Upper lobe of right lung (tissue), 1 donor: ENCODE measurements at places on chromosomes 11 and 22. TPM values are rescaled to one million over a fixed set of nuclear protein-coding genes. Genes with fewer than 3 reads are reported as not detected.
A peak's percentile ranks its signal among the peaks of the same experiment; 100 is the strongest.

- no peak overlapping the region for H3K4me3 ChIP-seq
- no peaks in the 10 kb centered on the region for H3K36me3 ChIP-seq
- H3K4me1 ChIP-seq = no peaks in the 10 kb centered on the region
- H3K27ac ChIP-seq = no peak overlapping the region
- no peak for DNase-seq
Measured at GRCh38 chr11:61760946-61761345, 8.5 kb downstream of the MYRF start.

DNA sequence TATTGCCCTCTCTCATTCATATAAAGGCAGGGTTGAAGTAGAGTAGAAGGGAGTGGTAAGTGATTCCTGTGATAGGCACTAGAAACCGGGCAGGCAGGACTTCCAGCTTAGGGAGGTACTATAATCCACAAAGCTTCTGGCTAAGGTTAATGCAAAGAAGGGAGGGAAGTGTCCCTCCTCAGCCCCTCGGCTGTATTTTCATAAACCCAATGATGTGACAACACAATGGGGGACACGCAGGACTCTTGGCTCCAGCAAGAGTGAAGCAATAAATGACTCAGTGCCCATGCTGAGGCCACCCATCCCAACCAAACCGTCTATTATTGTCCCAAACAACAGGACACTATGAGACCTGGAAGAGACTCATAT lies 90.7 kb downstream of the ETS1 start:
- no peak for DNase-seq
- peaks cover 6% of the 10 kb centered on the region for H3K36me3 ChIP-seq
- H3K4me1 ChIP-seq = peaks cover 86% of the 10 kb centered on the region
- no peak overlapping the region for H3K4me3 ChIP-seq
- H3K27me3 ChIP-seq = no peaks in the 10 kb centered on the region

DNA sequence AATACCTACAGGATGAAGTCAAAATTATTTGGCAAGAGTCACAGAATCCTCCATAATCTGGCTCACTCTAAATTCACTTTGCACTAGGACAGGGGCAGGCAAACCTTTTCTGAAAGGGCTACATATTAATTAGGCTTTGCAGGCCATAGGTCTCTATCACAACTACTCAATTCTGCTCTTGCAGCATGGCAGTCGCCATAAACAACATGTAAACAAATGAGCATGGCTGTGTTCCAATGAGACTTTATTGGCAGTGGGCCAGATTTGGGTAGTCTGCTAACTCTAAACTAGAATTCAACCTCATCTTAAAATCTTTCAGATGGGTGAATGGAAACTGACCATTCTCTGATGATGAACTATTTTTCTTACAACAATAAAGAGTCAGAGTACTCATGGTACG lies 5.8 kb downstream of the THRSP start:
- DNase-seq = no peak
- peaks cover 2% of the 10 kb centered on the region for H3K4me1 ChIP-seq
- no peaks in the 10 kb centered on the region for H3K27me3 ChIP-seq
- H3K27ac ChIP-seq = no peak overlapping the region

DNA sequence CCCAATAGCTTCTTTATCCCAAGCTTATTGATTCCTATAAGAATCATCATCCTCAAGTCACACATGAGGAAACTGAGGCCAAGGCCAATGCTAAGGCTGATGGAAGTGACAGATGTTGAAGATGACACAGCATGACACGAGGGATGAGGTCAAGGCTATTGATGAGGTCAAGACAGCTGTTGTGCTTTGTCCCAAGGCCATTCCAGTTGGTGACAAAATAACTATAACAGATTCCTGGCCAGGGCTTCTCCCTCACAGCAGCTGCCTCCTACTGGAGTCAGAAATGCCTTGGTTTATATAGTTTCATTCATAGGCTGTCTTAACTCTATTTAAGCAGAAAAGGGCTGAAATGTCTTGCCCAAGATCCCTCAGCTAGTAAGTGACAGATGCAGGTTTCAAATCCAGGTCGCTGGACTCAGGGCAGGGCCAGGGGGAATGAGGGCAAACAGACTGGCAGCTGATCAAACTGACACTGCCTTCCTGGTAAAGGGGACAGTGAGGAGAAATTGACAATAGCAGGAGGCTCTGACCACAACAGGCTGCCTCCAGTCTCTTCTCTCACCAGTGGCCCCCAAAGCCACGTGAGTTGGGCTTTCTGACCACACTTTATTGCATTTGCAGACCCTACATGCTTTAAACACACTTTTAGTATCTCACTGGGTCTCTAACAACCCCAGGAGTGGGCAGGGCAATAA lies 16.5 kb downstream of the MIF start:
- H3K4me1 ChIP-seq = peaks cover 8% of the 10 kb centered on the region
- no peak overlapping the region for H3K27ac ChIP-seq
- no peak for DNase-seq
- H3K4me3 ChIP-seq = no peak overlapping the region
- H3K36me3 ChIP-seq = no peaks in the 10 kb centered on the region
- H3K27me3 ChIP-seq = no peaks in the 10 kb centered on the region

- H3K4me3 ChIP-seq = no peak overlapping the region
- H3K36me3 ChIP-seq = peaks cover 49% of the 10 kb centered on the region
- peaks cover 24% of the 10 kb centered on the region for H3K4me1 ChIP-seq
Measured at GRCh38 chr11:65538232-65538914, 13.5 kb downstream of the SCYL1 start.

DNA sequence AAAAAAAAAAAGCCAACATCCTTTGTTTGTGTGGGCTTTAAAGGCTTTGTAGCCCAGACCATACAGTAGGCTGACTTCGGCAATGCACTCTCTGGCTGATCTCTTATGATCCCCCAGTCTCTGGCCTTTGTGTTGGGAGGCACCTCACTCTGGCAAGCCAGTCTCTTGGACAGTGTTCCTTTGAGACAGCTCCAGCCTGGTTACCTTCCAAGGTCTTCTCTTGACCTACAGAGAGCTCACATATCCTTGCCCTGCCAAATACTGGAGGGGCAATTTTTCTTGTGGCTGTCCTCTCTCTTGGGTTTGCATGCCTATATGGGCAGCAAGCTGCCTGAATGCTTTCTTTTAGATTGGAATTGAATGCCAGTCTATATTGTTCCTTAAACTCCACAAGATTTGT lies 69.8 kb downstream of the SESN3 start:
- H3K27ac ChIP-seq = no peak overlapping the region
- no peak overlapping the region for H3K4me3 ChIP-seq
- H3K4me1 ChIP-seq = no peaks in the 10 kb centered on the region
- H3K36me3 ChIP-seq = no peaks in the 10 kb centered on the region

DNA sequence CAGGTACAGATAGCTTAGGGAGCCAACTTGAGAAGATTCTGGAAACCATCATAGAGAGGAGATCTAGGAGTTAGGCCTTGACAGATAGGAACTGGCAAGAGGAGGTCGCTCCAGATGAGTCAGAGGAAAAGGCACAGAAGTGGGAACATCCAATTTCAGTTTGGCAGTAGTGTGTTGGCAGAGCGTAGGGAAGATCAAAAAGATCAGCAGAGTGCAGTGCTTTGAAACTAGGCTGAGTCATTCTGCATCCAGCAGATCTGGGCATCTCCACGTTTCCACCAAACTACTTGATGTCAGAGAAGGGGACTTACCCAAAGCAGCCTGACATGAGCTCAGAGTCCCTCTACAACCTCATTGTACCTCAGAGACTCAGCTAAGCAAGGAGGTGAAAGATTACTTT lies 58.5 kb downstream of the GAB4 start:
- no peaks in the 10 kb centered on the region for H3K36me3 ChIP-seq
- H3K4me1 ChIP-seq = no peaks in the 10 kb centered on the region
- no peaks in the 10 kb centered on the region for H3K27me3 ChIP-seq
- no peak overlapping the region for H3K27ac ChIP-seq
- H3K4me3 ChIP-seq = no peak overlapping the region

DNA sequence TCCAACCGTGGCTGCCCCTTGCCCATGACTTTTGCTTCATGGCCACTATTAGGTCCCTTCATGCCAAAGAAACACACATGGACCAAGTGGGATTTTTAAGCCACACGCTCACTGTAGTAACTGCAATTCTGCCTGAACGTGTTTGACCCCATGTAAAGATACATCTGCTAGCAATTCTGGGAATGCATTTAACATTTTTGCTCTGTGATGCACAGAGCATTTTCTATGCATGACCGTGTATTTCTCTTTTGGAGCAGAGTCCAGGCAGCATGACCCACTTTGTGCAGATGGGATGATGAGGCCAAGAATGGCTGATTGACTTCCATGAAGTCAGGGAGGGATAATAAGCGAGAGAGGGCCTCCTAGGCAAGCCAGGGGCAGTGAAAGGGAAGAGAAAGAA lies 108.5 kb downstream of the TP53I11 start:
- no peaks in the 10 kb centered on the region for H3K36me3 ChIP-seq
- no peak for DNase-seq
- H3K4me1 ChIP-seq = no peaks in the 10 kb centered on the region

The PAMR1 gene
- 12.4 TPM for total RNA-seq

DNA sequence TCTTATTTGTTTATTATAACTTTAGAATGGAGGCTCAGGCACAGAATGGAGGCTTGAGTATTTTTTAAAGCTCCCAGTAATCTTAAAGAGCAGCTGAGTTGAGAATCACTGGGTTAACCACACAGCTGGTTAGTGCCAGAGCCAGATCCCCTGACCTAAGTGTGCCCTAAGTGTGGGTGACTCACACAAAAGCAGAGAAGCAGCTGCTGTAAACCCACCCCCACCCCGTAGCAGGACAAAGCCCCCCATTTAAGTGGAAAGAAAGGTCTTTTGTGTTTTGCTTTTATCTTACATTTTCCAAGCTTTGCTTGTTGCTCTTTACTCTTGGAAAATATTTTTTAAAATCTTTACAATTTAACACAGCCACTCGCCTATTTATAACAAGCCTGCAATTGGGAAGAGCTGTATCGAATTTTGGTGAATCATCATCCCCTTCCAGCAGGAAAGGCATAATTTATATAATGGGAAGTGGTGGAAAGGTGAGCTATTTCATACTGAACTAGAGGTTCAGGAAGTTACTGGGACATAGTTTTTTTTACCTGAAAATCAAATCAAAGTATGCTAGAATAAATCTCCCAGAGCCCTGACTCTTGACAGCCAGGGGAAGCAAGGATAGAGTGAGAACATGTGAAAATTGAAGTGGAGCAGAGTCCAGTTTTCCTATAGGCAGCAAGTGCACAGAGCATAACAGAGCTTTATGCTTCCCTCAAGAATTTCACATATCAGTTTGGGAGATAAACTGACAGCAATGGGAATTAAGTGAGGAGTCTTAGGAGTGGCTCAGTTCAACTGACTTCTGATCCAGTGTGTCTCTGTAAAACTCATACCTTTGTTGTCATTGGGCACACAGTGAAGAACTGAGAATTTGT lies 405.7 kb downstream of the AASDHPPT start:
- no peaks in the 10 kb centered on the region for H3K36me3 ChIP-seq
- no peak overlapping the region for H3K27ac ChIP-seq
- H3K27me3 ChIP-seq = no peaks in the 10 kb centered on the region
- H3K4me1 ChIP-seq = no peaks in the 10 kb centered on the region
- no peak overlapping the region for H3K4me3 ChIP-seq

The NECTIN1 gene
- 10.4 TPM for total RNA-seq

The OR8G5 gene
- 0.58 TPM for total RNA-seq

The ENTHD1 gene
- not detected for total RNA-seq

DNA sequence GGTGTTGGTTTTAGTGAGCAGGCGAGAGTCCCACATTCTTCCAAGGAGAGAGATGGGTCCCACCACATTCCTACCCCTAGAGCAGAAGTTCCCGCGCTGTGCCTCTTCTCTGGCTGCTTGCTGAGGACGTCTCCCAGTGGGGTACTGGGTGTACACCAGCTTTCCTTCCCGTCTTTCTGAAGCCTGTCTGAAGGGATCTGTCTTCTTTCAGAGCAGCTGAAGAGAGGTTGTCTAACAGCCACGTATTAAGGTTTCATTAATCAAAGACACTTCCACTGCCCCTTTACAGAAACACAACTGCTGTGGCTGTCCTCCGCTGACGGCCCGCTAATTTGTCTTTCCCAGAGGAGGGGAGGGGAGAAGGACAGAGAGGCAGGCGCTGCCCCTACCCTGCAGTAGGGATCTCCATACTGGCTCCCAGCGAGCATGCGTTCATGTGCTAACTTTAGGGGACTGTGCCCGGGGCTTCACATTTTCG lies 56.0 kb downstream of the ZBTB16 start:
- H3K27ac ChIP-seq = peak overlapping the region; percentile 9
- H3K4me1 ChIP-seq = peaks cover 78% of the 10 kb centered on the region
- H3K36me3 ChIP-seq = no peaks in the 10 kb centered on the region
- no peak for DNase-seq
- no peak overlapping the region for H3K4me3 ChIP-seq
- no peaks in the 10 kb centered on the region for H3K27me3 ChIP-seq

The OR52A1 gene
- total RNA-seq = not detected

The SMIM35 gene
- not detected for total RNA-seq

GRCh38 chr11:61980783-61981541 lies 13.5 kb upstream of the FTH1 start:
- H3K4me1 ChIP-seq = peaks cover 29% of the 10 kb centered on the region
- H3K27ac ChIP-seq = no peak overlapping the region
- H3K36me3 ChIP-seq = no peaks in the 10 kb centered on the region

DNA sequence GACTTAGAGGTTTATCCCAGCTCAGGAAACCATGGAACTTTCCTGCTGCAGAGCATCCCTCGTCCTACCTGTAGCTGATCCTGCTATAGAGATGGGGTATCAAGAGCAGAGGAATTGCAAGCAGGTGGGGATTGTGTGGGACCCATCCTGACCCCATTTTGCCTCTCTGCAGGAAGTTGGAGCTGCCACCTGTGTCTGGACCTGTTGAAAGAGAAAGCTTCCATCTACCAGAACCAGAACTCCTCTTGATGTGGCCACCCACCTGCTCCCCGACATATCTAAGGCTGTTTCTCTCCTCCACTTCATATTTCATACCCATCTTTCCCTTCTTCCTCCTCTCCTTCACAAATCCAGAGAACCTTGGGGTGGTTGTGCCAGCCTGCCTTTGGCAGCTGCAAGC lies 3.0 kb upstream of the TIGD3 start:
- no peak overlapping the region for H3K4me3 ChIP-seq
- H3K27me3 ChIP-seq = peaks cover 6% of the 10 kb centered on the region
- H3K36me3 ChIP-seq = peaks cover 64% of the 10 kb centered on the region
- no peak overlapping the region for H3K27ac ChIP-seq

The OR51E2 gene
- not detected for total RNA-seq
